Umbilical cord (tissue), 2 donors: ENCODE measurements at places on chromosomes 13 and 19.

- peak; percentile 62 for DNase-seq
Observed at GRCh38 chr13:105814219-105814901, 721.1 kb downstream of the EFNB2 start.

DNA sequence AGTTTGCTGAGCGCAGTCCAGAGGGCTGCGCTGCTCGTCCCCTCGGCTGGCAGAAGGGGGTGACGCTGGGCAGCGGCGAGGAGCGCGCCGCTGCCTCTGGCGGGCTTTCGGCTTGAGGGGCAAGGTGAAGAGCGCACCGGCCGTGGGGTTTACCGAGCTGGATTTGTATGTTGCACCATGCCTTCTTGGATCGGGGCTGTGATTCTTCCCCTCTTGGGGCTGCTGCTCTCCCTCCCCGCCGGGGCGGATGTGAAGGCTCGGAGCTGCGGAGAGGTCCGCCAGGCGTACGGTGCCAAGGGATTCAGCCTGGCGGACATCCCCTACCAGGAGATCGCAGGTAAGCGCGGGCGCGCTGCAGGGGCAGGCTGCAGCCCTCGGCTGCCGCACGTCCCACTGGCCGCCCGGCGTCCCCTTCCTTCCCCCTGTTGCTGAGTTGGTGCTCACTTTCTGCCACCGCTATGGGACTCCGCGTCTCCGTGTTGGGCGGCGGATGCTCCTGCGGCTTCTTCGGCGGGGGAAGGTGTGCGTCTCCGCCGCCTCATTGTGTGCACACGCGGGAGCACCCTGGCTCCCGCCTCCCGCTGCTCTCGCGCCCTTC is 772 bp downstream of the GPC6 start:
- peak; percentile 55 for DNase-seq

DNA sequence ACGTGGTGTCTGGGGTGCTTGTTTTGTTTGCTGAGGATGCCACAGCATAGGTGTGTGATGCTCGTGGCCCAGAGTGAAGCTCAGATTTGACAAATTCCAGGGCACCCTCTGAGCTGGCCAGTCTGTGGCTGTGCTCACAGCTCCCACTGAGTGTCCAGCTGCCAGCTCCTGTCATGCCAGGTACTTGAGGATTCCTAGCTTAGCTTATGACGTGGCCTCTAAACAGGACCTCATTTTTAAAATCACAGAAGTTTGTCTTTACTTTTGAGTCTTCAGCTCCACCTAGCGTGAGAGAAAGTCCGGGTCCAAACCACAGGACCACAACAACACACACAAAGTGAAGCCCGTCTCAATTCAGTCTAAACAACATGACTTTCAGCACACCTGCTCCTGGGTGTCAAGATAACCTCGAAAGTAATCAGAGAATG is 117.3 kb downstream of the RAB20 start:
- no peak for DNase-seq

DNA sequence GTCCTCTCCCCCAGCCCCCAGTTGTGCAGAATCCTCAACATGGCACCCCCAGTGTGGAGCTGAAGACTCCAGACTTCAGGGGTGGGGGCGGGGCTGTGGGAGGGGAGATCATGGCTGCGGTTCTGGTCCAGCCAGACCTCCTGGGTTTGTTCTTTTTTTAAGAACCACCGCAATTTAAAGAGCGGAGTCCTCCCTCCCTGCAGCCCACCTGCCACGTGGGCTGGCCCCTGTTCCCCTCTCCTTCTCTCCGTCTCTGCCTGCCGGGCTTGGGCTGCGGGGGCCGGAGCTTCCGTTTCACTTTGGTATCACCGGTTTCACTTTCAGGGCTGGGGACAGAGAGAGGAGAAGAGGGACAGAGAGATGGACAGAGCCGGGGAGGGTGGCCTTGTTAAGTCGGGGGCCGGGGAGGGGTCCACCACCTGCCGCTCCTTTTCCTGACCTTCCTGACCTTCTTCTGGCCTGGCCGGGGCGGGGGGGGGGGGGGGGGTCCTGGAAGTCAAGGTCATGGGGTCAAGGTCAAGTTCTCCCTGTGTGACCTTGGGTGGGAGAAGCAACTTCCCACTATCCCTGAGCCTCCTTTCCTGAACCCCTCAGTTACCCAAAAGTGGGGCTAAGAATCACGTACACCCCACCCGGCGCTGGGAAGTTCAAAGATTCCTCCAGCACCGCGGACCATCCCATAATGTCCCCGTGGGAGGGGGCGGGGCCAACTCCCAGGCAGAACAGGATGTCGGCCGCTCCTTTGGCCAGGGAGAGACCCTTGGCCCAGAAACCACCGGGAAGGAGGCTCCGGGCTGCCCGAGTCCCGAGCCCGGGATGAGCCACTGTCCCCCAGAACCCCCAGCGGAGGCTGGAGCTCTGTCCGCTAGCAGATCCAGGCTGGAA is 11.3 kb upstream of the ZBTB7A start:
- no peak for DNase-seq

DNA sequence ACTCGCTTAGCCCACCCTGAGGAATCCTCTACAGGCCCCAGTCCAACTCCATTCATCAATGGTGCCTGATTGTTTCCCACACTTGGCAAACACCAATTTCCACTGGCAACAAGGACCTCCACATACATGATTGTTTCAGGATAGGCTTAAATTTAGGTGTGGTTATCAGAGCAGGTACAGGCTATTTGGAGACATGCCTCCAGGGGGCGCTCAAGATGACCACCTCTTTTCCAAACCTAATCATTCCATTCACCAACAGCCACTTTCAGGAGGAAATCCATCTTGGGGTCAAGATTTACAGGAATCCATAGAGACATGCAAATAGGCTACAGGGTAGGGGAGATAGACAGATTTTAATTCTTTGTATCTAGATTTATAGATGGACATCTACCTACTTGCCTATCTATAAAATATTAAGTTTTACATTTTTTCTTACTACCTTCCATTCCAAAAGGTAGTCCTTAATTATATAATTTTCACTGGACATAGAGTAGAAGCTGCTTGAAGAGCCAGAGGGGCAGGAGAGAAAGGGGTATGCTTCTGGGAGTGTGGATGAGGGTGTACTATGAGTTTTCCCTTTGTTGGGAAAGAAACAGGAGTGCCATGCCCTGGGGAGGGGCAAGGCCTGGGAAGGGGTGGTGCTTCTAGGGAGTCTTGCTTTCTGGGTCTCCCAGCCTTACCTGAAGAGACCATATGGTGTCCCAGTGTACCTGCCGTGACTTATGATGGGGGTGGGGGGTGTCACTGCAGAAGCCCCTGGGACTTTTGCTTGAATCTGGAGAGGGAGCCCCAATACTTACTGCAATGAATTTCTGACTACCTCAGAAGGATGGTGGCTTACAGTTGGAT is 14.1 kb upstream of the PCDH8 start:
- DNase-seq = no peak

GRCh38 chr19:347946-348861 is 3.6 kb upstream of the MIER2 start:
- DNase-seq = no peak

DNA sequence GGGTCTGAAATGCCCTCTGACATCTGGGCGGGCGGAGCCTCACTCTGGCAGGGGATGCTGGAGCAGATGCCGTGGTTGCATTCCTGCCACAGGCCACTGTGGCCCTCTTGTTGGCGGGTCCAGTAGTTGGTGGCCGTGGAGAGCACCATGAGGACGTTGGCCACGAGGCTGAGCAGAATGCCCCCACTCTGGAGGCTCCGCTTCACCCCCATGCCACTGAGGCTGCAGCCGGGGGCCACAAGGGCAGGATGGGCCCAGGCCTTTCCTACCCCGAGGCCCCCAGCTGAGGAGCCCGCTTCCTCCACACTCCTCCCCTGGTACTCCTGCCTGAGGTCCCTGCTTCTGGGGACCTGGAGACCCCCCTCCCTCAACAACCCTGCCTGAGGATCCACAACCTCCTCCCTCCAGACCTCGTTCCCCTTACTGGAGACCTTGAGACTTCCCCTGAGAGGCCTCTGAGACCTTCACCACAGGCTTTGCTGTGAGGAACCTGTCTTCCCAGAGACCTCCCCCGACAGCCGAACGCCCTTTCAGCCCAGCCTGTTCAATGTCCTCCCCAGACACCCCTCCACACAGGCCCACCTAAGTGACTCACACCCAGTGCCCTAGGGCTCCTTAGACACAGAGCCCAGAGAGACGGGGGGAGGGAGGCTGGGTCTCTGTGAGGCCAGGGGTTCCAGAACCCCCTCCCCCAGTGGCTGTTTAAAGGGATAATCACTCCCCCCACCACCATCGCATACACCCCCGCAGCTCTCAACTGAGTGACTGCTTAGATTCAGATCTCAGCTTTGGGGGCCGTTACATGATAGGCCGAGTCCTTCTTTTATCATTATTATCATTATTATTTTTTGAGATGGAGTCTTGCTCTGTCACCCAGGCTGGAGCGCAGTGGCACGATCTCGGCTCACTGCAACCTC is at the start of gene CLDND2:
TSS of gene CLDND2 (minus strand) at position 638 of the 917 bp plus-strand sequence. CDS start at position 212, 426 bp downstream.
- no peak for DNase-seq
